ENCODE measurements at places on chromosomes 5 and 9.

- DNase-seq = no peak
These were observed 2.9 kb upstream of the TGFBI start for GRCh38 chr5:136025900-136026299.

DNA sequence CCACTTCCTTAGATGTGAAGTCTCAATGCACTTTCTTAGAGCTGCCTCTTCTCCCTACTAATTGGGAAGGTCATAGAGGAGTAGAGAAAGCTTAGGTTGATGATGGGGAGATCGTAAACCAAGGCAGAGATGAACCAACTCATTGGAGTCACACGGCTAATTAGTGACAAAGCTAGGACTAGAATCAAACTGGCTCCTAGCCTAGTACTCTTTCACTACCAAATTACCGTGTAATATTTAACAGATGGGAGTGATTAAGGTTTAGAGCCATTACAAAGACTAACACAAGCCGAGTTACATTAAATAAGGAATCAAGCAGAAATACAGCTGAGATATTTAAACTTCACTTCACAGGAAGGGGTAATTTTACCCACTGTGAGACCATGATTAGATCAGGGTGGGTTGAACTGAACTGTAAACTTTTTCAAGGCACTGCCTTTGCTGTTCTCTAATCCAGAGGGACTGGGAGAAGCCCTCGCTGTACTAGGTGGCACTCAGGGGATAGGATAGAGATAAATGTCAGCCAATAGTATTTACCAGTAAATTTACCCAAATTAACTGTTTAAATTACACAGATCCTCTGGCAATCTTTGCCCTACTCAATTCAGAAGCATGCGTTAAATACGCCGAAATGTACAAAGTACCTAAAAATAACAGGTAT lies 166.4 kb upstream of the PIK3R1 start:
- no peak for DNase-seq

DNA sequence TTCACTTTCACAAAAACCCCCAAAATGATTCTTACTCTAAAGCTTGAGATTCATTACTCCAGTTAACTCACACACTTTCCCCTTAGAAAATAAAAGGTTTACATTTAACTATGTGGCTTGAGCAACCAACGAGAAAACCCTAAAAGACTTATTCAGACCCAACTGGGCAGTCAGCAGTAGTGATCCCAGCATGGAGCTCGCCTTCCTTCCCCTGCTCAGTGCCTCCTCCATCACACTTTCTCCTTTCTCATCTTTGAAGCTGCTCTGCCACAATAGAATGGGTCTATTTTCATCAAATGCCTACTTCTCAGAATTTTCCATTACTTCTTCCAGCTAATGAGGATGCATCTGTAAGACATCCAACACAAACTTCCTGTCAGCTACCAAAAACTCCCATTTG lies 29.1 kb downstream of the RORB start:
- DNase-seq = no peak

- DNase-seq = no peak
These were observed 1.1 kb upstream of the ARSI start for GRCh38 chr5:150303660-150304386.

DNA sequence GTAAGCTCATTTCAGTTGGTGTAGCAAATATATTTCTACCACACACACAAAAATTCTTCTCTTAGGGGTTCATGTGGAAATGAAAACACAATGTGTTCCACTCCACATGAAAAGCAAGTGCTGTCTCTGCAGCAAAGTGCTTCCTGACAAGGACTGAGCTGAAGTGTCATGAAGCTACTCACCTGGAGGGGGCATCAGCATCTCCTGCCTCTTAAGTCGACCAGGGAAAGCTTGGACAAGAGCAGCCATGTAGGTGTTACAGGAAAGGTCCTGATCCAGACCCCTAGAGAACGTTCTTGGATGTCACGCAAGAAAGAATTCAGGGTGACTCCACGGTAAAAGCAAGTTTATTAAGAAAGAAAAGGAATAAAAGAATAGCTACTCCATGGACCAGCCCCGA lies 62.8 kb downstream of the SV2C start:
- DNase-seq = no peak

DNA sequence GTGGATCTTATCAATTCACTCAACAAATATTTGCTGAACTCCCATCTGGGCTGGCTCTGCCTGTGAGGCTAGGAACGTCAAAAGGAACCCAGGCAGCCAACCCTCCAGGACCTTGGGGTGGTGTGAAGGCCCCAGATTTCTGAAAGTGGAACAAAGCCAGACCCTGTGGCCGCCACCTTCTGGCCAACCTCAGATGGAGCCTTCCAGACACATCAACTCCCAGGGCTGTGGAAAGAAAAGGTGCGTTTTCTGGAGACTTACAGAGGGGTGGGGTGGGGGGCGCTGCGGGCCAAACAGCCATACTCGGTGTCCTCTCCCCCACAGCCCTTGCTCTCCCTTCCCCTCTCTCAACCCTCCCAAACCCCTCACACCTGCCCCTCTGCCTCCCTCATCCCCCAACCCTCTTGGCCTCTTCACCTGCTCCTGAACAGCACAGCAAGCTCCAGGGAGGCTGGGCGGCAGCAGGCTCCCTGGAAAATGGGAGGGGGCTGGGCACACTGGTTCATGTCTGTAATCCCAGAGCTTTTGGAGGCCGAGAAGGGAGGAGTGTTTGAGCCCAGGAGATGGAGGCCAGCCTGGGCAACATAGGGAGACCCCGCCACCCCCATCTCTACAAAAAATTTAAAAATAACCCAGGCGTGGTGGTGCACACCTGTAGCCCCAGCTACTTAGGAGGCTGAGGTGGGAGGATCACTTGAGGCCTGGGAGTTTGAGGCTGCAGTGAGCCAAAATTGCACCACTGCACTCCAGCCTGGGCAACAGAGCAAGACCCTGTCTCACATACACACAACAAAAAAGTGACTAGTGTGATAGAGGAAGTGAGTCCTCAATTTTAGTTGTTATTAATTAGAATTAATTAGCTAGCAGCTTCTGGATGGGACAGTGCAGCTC lies 45.0 kb upstream of the PRRC2B start:
- DNase-seq = no peak

All from NCI-H2029 (cell line).